ENCODE measurements at places on chromosomes 3 and 15.

DNA sequence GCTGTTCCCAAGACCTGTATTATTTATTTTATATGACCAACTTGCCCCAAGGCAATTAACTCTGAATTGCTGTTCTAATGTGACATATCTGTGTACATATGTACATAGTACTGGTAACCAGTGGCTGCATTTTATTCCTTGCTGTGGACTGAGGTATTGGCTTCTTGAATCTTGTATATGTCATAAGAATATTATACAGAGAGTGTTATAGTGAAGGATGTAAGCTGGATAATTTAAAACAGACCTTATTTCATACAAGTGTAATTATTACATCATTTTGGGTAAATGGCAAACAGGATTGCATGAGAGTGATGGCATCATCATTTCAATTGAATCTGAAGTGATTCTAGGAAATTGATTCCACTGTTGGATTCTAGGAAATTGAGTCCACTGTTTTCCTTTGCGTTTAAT lies 32.9 kb downstream of the B3GALNT1 start:
- no peak for DNase-seq

DNA sequence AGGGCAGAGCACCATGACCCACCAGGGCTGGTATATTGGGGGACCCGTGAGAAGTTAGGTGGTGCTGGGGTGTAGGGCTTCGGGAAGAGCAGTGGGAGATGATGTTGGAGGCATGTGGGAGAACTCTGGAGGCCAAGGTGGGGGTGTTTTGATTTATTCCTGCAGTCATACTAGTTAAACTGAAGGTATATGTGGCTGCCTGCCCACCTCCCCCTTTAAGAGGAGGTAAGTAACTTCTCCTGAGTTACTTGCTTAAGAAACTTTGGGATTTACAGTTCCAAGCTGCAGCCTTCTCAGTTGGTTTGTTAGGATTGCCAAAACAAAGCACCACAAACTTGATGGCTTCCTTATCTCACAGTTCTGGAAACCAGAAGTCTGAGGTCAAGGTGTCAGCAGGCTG lies 73.1 kb upstream of the AGBL1 start:
- no peak for DNase-seq

- DNase-seq = peak; percentile 49
Measured at GRCh38 chr15:24772686-24773373, 97.3 kb downstream of the NPAP1 start.

DNA sequence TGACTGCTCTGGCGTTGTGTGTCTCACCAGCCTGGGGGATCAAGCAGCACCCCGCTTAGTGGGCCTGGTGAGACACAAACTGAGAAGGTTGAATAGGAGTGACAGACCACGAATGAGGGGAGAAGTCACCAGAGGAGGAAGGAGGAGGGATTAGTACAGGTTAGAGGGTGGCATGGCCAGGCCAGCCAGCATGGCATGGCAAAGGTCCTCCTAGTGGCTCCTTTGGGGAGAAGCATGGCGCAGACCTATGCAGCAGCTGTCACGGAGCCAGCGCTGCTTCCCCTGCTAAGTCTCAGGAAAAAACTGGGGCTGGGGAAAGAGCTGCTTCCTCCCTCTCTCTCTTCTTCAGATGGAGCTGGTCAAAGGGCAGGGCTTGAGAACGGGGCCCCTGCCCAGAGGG lies 48.6 kb downstream of the ZDHHC3 start:
- no peak for DNase-seq

GRCh38 chr3:151093905-151094304 lies 8.4 kb downstream of the MED12L start:
- DNase-seq = no peak

Measured in T1000 (cell line).